Activated T-helper 1 cell treated with Interleukin-2 at 50 U/mL for 16 hours (primary cell): ENCODE measurements at places on chromosomes 16 and 17.

DNA sequence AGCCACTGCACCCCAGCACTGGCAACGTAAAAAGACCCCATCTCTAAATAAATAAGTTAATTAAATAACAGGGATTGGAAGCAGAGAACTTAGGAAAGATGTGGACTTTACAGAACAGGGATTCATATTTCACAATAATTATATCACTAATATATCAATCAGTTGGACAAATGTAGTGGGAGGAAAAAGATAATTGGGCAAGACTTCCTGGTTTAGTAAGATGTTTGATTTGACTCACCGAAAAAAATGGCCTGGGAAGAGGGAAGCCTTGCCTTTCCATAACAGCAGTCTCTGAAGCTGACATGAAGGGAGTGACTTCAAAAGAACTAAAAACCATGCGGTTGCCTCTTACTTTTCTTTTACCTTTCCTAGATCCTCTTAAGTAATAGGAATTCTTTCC, 15.2 kb upstream of the C17orf78 start:
- DNase-seq = no peak

DNA sequence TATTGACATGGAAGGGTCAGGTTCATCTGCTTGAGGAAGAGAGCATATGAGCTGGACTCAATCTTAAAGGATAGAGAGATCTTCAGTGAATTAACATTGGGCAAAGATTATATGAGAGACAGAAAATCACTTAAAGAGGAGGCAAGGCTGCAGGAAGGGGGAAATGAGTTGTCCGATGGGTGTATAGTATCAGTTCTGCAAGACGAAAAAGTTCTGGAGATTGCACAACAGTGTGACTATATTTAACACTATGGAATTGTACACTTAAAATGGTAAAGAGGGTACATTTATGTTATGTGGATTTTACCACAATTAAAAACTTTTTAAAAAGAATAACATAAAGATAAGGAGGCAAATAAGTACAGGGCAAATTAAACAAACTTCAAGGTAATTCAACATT, 80.7 kb downstream of the HELZ start:
- DNase-seq = no peak

DNA sequence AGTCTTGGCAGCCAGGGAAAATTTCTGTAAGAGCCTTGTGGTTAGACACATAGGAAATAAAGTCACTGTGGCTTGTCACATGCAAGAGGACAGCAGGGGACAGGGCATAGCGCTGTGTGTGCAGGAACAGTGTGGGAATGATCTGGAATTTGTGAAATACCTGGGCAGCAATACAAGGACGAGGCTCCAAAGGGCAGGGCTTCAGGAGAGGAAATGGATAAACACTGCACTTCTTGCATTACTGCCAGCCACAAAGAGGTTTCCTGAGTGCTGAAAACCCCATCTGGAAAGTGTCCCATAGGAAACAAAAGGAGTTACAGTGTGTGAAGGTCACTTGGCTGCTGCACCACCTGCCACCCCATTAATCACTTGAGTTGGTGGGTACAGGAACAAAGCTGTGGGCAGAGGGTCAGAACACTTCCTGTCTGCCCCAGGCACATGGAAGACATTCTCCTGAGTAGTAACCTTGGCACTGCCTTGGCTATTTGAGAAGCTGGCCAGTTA, 12.1 kb upstream of the HP start:
- no peak for DNase-seq

DNA sequence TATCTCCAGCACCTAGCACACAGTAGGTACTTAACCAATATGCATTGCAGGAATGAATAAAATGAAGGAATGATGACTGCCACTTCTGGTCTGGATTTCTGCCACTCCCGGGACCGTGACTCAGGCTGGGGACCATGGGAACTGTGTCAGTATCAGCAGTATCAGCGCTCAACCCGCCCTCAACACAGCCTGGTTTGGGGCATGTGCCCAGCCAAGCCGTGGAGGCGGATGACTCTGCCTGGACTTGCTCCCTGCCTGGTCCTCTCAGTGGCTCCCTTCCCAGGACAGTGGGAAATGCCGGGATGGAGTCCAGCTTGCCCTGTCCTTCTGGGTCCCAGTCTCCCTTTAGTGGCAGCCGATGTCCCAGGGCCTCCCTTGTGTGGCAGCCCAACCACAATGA, 55.1 kb downstream of the SRCIN1 start:
- no peak for DNase-seq

DNA sequence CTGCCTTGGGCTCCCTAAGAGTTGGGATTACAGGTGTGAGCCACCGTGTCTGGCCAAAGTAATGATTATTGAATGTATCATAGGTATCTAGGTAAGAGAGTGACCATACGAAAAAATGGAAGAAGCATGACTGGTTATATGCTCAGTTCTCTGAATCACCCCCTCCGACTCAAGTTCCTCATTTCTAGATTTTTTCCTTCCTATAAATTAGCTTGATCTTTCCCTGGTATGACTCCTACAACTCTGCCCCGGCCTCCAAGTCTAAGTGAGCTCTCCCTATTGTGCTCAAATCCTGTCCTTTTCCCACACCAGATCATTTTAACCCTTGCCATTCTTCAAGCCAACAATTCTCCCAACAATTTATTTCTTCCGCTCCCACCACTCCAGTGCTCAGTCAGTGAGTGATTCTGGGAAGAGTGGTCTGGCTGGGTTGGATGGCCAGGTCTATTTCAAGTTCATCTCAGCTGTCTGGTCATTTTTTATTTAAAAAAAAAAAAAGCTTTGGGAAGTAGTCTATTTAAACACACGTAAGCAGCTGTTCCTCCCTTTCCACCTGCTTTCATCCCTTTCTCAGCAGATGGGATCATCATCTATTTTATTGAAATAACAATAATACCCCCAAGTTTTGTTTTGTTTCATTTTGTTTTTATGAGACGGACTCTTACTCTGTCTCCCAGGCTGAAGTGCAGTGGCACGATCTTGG, 120.2 kb upstream of the HS3ST2 start:
- DNase-seq = no peak

DNA sequence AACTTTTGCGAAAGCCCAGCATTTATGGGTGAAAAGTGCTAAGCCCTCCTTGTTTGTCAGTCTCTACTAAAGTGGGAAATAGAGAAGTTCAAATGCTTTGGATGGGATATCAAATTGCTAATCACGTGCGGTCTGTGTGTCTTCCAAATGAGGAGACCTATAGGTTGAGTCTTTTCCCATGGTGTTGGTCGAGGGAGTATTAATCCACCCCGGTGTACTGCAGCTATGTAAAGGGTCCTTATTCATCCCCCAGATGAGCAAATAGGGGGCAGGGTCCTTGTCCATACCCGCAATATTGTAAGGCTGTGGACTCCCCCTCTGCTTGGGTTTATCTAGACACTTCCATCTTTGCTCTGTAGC, 14.6 kb downstream of the KIAA0513 start:
- DNase-seq = no peak

GRCh38 chr17:72683506-72684404, 408.7 kb downstream of the SLC39A11 start:
- no peak for DNase-seq

GRCh38 chr17:43040655-43041054, 15.6 kb downstream of the RND2 start:
- DNase-seq = no peak

- DNase-seq = no peak
Observed at GRCh38 chr16:64343061-64343819, 778.6 kb downstream of the CDH11 start.

GRCh38 chr17:6894206-6894528, 62.6 kb upstream of the TEKT1 start:
- DNase-seq = no peak

- DNase-seq = no peak
Observed at GRCh38 chr17:22692806-22693171, 1000.5 kb downstream of the KCNJ18 start.

GRCh38 chr16:15897834-15898254, 9.4 kb upstream of the CEP20 start:
- no peak for DNase-seq

DNA sequence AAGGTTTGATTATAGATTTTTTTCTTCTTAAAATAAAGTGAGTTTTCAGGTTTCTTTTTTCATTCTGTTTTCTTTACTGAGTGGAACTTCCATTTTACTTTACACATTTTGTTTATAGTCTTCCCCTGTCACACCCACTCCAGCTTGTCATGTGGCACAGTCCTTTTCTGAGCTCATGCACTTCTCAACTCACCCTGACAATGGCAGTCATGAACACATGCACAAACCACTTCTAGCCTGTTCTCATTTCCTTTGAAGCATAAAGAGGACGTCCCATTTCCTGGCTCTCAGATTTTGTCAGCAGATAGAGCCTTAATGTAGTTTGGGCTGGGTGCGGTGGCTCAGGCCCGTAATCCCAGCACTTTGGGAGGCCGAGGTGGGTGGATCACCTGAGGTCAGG, 168.0 kb downstream of the AHSP start:
- peak; percentile 25 for DNase-seq

GRCh38 chr17:57714665-57715180, 30.4 kb downstream of the CCDC182 start:
- DNase-seq = no peak

GRCh38 chr16:73796241-73796640, 500.4 kb upstream of the PSMD7 start:
- DNase-seq = no peak

DNA sequence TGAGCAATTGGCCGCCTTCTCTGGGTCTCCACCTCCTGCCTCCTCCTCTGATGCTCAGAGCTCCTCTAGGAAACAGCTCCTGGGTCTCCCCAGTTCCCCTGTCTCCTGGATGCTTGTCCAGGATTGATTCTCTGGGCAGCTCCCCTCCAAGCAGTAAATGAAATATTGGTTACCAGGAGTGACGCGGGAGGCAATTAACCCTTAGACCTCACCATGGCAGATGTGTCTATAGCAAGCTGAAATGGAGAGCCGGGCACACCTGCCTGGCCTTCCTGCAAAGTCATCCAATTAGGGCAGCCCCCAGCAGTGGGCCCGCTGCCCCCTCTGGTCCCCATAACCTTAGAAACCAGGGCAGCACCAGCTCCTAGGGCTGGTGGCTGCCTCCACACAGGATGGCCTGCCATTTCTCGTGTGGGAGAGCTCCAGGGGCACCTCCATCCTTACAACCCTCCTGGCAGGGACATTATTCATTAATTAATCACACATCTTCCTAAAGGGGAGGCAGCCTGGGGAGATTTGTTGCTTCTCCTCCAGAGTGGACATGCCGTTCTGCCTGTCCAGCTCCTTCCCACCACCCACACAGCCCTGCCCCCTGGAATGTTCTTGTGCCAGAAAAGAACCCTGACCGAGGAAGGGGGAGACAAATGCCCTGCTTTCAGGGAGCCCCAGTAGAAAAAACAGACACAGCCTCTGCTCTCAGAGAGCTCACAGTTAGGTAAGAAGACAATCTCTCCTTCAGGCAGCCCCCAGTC, 8.3 kb upstream of the KIF18B start:
- no peak for DNase-seq

- DNase-seq = no peak
Observed at GRCh38 chr17:72031219-72031884, 89.5 kb upstream of the SOX9 start.

GRCh38 chr16:87145181-87146176, 171.7 kb downstream of the C16orf95 start:
- DNase-seq = no peak

DNA sequence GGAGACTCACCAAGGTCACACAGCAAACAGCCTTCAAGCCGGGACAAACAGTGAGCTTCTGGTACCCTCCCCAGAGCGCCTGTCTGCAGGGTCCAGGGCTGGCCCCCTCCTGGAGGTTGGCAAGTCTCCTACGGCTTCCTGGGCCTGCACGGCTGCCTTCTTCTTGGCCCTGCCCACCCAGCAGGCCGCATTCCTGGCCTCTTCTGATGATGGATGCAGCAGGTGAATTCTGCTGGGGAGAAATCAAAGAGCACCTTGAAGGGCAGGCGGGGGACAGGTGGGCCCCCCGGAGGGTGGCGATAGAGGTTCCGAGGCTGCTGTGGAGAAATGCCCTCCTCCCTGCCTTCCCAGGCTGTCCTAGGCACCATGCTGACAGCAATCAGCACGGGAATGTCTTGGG, 3.8 kb upstream of the NOS2 start:
- no peak for DNase-seq

GRCh38 chr17:17675925-17676534, 5.2 kb upstream of the RAI1 start:
- no peak for DNase-seq

GRCh38 chr17:42779304-42779935, 990 bp upstream of the WNK4 start:
- DNase-seq = no peak

DNA sequence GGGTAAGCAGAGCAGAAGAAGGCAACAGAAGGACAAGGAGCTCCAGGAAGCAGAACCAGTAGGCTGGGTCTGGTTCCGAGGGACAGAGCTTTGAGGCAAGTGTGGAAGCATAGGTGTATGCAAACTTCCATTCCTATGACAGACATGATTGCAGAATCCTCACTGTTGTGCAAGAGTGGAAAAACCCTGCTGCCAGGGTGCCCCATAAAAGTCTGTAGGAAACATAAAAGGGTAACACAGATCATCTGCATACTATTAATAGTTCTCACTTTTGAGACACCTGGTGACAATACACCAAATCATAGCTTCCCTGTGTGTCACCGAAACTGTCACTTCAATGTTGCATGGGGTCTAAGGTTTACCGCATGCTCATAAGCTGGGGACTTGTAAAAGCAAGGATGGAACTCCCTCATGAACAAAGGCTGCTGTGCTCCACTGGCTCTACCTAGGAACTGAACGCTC, 39.7 kb downstream of the ARHGAP17 start:
- DNase-seq = no peak

- DNase-seq = no peak
Observed at GRCh38 chr17:49000943-49001342, 3.8 kb downstream of the IGF2BP1 start.

GRCh38 chr16:30748634-30749445, 615 bp downstream of the PHKG2 start:
- DNase-seq = no peak

- no peak for DNase-seq
Observed at GRCh38 chr16:54026456-54026855, 260.1 kb downstream of the IRX3 start.

GRCh38 chr16:14050291-14051027, 20.7 kb upstream of the MRTFB start:
- DNase-seq = no peak

DNA sequence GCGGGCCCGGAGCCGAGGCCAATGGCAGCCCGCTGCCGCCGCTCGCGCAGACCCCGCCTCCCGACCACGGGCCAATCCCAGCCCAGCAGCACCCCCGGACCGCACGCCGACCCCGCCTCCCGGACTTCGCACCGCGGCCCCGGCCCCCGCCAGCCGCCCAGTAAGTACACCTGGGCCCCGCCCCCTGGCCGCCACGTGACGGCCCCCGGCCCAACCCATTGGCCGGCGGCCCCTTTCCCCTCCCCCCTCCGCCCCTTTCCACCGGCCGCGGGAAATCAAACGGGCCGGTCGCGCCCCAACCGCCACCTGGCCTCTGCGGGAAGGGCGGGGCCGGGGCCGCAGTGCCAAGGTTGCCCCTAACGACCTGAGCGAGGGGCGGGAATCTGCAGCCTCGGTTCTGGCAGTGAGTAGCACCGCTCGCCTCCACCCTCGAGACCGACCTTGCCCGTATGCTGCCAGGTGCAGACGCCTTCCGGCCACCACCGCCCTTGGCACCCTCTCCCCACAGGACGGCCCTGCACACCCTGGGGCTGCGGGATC, at the start of gene YBX2:
TSS of gene YBX2 (minus strand) at position 26 of the 540 bp plus-strand sequence. CDS start 139 bp downstream, outside the sequence.
- DNase-seq = peak; percentile 51
